ENCODE measurements at places on chromosomes 16 and 17.

GRCh38 chr17:66610361-66611133 lies 224.4 kb upstream of the CACNG5 start:
- no peak for DNase-seq

- no peak for DNase-seq
Measured at GRCh38 chr16:87701078-87701460, 64.7 kb downstream of the KLHDC4 start.

DNA sequence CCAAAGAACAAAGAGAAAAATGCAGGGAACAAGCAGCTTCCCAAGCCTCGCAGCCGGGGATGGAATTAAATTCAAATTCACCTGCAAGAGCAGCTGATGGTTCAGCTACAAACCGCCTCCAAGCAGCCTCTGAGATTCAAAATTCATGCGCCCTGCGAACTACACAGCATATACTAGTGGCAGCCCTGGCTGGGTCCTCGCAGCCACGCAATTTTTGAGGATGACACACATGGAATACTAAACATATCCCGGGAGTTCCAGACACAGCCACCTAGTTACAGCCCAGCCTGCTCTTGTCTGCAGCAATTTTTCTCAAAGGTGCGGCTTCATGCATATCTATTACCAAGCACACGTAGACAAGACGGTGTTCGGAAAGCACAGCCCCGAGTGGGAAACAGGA lies 35.9 kb upstream of the KIFC3 start:
- no peak for DNase-seq

DNA sequence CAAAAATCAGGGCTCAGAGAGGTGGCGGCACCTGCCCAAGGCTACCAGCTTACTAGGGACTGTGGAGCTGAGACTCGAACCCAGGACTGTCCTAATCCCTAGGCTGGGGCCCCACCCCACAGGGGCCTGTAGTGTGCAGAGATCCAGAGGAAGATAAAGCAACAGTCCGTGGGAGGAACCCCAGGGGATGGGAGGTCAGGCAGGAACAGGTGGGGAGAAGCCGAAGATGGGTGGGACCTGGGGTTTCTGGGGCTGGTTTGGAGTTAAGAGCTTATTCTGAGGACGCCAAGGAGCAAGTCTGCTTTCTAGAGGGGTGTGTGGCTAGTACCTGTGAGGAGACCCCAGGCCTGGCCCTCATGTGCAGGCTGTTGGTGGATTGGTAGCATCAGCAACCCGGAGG lies 14.9 kb downstream of the C16orf74 start:
- no peak for DNase-seq

- peak; percentile 78 for DNase-seq
Measured at GRCh38 chr16:30472328-30472942, at the start of gene ITGAL. TSS of gene ITGAL (plus strand) at chr16:30472742. CDS start at chr16:30472838, 96 bp downstream.

- no peak for DNase-seq
Measured at GRCh38 chr17:74202938-74203337, 540 bp upstream of the RPL38 start.

All from activated CD8-positive, alpha-beta memory T cell treated with anti-CD3 and anti-CD28 coated beads, Interleukin-2, amount 50 U/mL, for 4 hours (primary cell).